Fibroblast of villous mesenchyme (primary cell): ENCODE measurements at places on chromosomes 12 and 14.

DNA sequence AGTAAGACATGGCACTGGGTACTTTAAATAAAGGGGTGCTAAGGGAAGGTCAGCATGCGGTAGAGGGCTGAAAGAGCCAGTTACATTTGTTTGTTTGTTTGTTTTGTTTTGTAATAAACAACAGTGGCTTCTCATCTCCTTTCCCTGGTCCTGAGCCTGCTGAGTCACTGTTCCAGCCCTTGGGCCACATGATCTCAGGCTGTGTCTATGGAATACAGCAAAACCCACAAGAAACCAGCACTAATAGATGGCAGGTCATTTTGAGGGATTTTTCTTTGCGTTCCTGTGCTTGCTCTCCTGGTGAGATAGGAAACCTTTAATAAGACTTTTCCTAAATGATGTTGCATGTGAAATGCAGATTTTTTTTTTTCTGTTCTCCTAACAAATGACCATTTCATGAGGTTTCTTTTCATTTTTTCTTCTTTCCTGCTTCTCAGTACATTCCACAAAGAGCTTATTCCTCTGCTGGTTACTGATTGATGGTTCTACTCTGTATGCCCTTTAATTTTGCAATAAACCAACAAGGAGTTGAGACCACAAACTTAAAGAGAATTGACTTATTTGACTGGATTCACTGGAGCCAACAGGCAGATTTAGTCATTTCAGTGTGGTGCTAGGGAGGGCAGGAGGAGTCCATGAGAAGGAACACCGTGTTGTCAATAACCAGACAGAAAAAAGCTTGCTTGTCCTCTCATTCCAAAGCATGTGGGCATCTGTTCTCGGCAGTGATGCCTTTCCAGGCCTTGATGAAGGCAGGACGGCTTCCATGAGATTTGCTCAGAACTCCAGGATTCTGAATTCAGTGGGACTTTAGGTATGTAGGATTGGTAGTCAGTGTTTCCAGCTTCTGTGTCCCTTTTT lies 459.2 kb downstream of the RAD51B start:
- DNase-seq = peak; percentile 75

DNA sequence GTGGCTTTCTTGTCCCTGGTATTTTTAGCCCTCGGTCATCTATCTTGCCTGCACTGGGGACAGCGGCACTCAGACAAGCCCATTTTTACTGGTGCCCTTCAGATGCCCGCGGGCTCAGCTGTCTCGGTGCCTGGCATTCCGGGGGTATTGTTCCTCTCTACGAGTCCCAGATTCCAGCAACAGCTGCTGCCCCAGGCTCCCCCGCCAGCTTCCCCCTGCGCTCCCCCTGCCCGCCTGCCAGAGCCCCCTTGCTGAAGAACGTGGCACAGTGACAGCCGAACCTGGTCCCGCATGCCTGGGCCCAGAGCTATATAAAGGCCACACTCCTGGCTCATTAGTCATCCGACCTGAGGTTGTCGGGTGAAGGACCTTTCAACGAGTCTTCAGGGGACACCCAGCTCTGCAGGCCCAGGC lies 10.9 kb upstream of the MYL2 start:
- DNase-seq = no peak

GRCh38 chr14:57526942-57527341 lies 33.3 kb upstream of the CCDC198 start:
- no peak for DNase-seq

GRCh38 chr12:98644433-98644711 lies 216 bp downstream of the IKBIP start:
- DNase-seq = no peak

GRCh38 chr12:25725470-25725869 lies 172.4 kb upstream of the LMNTD1 start:
- no peak for DNase-seq
